ENCODE measurements at places on chromosomes 7 and 10.

- no peak for DNase-seq
Observed at GRCh38 chr7:32943252-32944030, 13.8 kb upstream of the FKBP9 start.

GRCh38 chr7:34900891-34901513, 136.3 kb downstream of the DPY19L1 start:
- DNase-seq, result peak; percentile 5

GRCh38 chr10:17157024-17157423, 27.4 kb upstream of the CUBN start:
- no peak for DNase-seq

- DNase-seq, result no peak
Observed at GRCh38 chr7:148464947-148465346, 125.6 kb upstream of the C7orf33 start.

- no peak for DNase-seq
Observed at GRCh38 chr7:155323001-155323638, 25.4 kb downstream of the INSIG1 start.

- peak; percentile 98 for DNase-seq
Observed at GRCh38 chr10:59906417-59907202, at the start of gene CCDC6. Gene CCDC6, minus strand, starts transcription at chr10:59906556. Its CDS starts 132 bp downstream, at chr10:59906424.

DNA sequence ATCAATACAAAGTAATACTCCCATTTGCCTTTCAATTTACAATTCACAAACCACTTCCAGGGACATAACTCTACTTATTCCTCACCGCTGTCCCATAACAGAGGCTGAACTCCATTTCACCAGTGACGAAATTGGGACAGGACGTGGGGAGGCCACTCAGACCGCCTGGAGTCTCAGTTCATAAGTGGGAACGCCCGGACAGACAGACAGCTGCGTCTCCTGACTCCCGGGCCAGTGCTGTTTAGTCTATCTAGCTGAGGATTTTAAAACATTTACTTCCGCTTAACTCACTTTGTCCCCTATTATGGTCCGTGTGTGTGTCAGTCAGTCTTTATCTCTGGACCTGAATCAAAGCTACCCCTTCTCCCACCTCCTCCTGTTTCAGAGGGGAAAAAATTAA, 67.4 kb upstream of the ZNF438 start:
- no peak for DNase-seq

DNA sequence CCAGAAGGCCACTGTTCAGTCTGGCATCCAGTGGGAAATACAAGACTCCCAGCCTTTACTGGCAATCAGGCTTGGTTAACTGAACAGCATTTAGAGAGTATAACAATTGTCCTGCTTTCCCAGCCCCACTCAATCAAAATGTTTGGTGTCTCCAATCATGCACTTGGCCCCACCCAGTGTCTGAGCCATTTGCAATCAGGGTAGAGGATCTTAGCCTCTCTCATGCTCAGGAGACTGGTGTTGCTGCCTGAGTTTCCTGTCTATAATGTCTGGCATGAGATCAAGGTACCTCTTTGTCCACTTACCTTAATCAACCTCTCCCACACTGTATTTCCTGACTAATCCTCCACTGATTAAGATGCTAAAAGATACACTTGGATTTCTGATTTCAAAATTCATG, 290.2 kb upstream of the GHITM start:
- DNase-seq, result no peak

GRCh38 chr10:5199398-5199797, 2.8 kb downstream of the AKR1C4 start:
- DNase-seq, result no peak

GRCh38 chr10:86164174-86164774, 202.3 kb downstream of the GRID1 start:
- no peak for DNase-seq

GRCh38 chr7:142478479-142479220, 220.8 kb upstream of the PRSS58 start:
- DNase-seq, result peak; percentile 62

- DNase-seq, result no peak
Observed at GRCh38 chr7:134362587-134363483, 46.1 kb upstream of the SLC35B4 start.

DNA sequence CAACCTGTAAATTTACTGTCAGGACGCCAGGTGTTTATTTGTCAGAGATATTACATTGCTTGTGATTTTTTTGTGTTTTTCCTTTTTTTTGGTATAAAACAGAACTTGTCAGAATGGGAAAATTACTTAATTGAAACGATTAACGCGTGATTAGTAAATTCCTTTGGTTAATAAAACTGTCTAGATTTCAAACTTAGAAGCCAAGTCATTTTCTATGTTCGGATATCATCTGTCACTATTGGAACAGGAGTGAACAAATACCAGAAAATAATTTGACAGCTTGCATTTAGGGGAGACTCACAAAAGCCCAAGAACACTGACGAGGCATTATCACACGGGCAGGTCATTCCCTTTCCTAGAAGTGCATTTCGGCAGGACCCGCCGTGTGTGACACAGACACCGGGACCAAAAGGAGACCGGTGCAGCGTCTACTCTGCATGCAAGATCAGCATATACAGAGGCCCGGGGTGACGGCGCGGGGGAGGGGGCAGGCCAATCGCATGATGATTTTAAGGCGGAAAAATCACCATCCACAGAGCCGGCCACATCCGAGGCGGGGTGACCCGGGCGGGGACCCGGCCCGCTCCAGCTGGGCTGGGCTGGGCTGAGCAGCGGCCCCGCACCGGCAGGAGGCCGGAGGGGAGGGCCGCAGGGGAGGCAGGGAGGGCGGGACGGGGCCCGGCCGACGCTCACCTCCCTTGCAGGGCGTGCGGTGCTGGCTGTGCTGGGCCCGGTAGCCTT, 841 bp downstream of the GLUD1 start:
- DNase-seq, result peak; percentile 68
